ENCODE measurements at places on chromosomes 4 and X. TPM values are rescaled to one million over a fixed set of nuclear protein-coding genes. Genes with fewer than 3 reads are reported as not detected.

The INPP4B gene
- 12.1 TPM for total RNA-seq

The HPSE gene
- 5.5 TPM for total RNA-seq

The C4orf46 gene
- total RNA-seq: 4.0 TPM

The F8A3 gene
- total RNA-seq: not detected

The ARMCX5 gene
- 11.3 TPM for total RNA-seq

The PCDH7 gene
- 4.7 TPM for total RNA-seq

The LONRF3 gene
- total RNA-seq: 27.6 TPM

The S100G gene
- not detected for total RNA-seq

The SPATA4 gene
- 1.2 TPM for total RNA-seq

The OTC gene
- 0.71 TPM for total RNA-seq

The CT45A6 gene
- total RNA-seq: not detected

The FGFR3 gene
- 34.2 TPM for total RNA-seq

The DCLK2 gene
- 2.9 TPM for total RNA-seq

The REPS2 gene
- total RNA-seq: 18.5 TPM

The TIGD2 gene
- total RNA-seq: 6.8 TPM

The GATA1 gene
- 1.2 TPM for total RNA-seq

The CISD2 gene
- total RNA-seq: 28.5 TPM

The SLC26A1 gene
- total RNA-seq: 1.0 TPM

The RRAGB gene
- total RNA-seq: 15.2 TPM

The LNX1 gene
- total RNA-seq: 5.4 TPM

The SMIM9 gene
- total RNA-seq: not detected

The ADH1A gene
- total RNA-seq: 3.0 TPM

The PDCL2 gene
- not detected for total RNA-seq

The PABPC4L gene
- total RNA-seq: 0.56 TPM

The CDKN2AIP gene
- 15.4 TPM for total RNA-seq

The TREX2 gene
- total RNA-seq: 0.80 TPM

Data from lower lobe of right lung (tissue), 2 donors.